Activated CD4-positive, alpha-beta T cell treated with anti-CD3 and anti-CD28 coated beads, Interleukin-2, amount 10 ng/mL, durations not matched to agents 7 days and 5 days (primary cell): ENCODE measurements at places on chromosomes 1 and 21.

DNA sequence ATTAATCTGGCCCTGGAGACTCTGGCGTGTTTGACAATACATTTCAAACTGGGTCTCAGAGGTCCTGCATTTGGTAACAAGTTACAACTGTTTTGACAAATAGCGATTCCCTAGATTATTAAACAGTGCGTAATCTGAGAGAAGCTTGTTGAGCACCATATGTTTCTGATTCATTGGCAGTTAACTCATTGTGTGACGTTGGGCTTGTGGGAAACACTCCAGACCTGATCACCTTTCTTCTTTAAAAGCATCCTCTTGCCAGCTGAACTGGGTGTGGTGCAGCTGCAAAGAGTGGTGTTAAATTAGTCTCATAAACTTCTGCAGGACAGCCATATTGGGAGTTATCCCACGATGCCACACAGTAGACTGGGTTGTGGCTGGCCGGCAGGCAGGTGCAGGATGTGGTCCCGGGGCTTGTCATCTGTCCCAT, 82.7 kb downstream of the CDC7 start:
- DNase-seq: no peak

DNA sequence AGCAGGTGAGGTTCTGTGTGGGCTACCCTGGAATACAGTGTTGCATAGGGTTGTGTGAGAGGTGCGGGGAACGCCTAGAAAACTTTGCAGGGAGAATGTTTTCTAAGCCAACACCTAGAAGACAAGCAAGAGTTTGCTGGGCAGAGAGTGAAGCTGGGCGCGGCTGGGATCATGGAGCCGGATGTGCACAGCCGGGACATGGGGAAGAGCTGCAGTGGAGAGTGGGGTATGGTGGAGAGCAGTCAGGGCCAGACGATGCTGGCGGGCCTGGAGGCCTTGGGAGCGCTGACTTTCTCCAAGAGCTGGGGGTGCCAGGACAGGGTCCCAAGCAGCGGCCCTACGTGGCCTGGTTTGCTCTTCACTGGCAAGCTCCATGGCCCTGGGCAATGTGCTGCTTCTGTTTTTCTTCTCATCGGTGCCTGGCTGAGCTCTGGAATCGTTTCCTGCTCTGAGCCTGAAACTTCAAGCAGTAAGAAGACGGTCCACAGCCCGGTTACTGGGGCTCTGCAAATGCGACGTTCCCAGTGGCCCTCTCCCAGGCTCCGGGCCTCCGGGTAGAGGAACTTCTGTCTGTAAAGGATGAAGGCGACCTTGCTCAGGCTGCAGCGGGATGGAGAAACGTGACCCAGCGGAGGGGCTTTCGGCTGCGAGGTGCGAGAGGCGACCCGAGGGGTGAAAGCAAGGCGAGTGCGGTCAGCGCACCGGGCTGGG, 51.9 kb upstream of the CD34 start:
- peak; percentile 17 for DNase-seq

DNA sequence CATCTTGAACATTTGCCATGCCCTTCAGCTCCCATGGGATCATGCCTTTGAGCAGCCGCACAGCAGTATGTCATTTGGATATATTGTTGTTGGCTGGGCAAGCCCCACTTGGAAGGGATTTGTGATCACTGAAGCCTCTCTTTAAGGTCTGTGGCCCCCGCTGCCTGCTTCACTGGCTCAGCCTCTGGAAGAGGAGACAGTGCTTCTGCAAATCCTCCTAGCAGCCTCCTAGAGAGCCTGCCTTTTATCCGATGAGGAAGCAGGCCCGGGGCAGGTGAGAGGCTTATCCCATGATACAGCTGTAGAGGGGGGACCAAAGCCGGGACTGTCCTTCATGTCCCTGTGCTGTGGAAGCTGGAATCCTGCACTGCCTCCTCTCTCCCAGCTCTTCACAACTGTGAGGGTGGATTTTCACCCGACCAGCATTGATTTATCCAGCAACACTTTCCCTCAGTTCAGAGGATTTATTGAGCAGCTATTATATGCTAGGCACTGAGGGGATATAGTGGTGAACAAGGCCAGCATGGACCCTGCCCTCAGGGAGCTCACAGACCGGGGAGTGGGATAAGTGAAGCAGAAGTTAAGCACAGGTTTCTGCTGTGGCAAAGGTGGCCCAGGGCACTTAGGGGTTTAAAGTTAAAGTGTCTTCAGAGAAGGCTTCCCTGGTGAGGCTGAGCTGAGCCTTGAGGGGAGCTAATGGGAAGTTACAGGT, 3.9 kb downstream of the TMEM61 start:
- no peak for DNase-seq

DNA sequence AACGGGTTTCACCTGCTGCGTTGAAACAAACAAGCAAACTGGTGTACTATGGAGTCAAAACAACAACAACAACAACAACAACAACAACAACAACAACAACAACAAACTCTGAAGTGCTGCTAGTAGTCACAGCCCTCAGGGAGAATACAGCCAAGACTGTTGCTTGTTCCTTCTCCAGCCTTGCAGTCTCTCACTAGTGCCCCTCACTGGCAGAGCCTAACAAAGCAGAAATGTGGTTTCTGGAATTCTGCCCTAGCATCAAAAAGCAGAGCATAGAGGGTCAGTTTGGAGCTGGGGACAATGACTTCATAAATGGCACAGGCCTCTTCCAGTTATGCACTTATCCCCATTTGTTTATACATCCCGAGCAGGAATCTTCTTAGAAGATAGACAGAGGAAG, 187.4 kb downstream of the KCNK2 start:
- no peak for DNase-seq

DNA sequence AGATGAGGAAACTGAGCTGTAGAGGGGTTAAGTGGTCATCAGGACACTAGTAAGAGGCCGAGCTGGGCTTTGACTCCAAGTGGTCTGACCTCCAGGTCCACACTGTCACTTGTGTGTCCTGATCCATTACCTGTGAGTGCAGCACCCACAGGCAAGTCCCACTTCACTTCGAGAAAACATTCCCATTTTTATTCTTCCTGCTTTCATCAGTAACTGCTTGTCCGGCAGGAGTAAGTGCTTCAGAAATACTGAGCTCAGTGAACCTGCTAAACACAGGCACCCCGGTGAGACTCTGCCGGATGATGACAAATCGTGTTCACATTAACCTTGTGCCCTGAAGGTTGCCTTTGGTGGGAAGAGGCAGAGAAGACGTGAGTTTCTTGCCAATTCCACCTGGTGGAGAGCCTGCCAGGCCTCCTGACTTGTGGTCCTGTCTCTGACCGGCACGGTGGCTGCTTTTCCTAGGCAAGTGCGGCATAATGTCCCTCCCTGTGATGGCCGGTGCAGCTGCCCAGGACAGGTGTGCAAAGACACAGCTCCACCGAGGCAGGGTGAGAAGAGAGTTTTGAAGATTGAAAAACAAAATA, 29.4 kb downstream of the ZBTB18 start:
- no peak for DNase-seq

GRCh38 chr1:99681583-99681982, 35.7 kb downstream of the PALMD start:
- no peak for DNase-seq

DNA sequence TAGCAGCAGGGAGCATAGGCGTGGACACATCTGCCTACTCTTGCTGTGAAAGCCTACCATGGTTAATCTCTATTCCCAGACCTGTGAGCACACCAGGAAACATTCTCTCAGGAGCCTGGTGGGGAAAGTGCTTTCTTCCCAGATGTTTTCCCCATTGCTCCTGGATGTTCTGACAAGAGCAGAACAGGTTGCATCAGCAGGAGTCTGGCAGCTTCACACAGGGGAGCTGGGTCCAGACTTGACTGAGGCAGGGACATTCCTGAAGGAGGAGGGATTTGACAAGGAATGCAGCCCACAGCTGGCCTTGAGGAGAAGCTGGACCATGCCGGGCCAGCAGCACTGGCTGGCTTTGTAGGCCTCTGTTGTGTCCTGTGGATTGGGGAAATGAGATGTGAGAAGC, 21.0 kb upstream of the ARTN start:
- DNase-seq: no peak

DNA sequence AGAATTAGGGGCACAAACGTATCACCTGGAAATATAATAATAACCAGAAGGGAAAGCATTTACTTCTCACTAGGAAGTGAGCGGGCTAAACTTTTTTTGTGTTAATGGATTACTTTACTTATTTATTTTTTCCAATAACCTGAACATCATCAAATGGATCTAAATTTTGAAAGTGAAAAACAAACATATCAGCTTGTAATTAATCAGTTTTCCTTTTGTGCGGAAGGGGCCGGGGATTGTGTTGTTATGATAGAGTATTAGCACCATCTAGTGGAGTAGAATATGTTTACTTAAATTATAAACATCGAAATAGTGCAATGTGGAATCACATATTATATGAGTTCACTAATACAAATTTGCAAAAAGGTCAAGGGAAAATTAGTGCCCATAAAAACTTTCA, 9.0 kb downstream of the CFH start:
- DNase-seq: no peak

DNA sequence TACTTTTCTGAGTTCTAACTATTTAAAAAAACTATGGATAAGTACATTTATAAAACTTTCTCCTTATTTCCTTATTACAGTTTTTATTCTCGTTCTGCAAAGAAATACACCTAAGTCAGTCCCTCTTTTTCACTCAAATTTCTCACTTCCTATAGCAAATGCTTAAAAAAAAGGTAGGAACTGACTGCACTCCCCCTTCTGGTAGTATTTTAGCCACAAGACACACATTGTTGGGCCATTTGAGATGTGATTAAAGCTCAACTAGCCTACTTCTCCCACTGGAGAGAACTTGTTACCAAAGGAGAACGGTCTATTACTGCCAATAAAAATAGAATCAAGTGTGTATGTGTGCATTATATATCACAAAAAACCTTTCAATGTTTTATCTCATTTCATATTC, 521.9 kb upstream of the PRMT6 start:
- no peak for DNase-seq

DNA sequence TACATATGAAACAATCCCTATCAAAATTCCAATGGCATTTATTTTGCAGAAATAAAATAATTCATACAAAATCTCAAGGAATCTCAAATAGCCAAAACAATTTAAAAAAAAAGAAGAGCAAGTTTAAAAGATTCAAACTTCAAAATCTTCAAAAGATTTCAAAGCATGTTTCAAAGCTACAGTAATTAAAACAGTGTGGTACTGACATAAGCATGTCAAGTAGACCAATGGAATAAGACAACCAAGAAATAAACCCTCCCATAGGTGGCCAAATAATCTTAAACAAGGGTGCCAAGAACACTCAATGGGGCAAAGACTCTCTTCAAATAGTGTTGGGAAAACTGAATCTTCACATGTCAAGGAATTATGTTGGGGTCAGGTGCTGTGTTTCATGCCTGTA, 28.0 kb upstream of the UCK2 start:
- no peak for DNase-seq

- no peak for DNase-seq
Measured at GRCh38 chr1:93649231-93649630, 32.4 kb downstream of the BCAR3 start.

- DNase-seq: no peak
Measured at GRCh38 chr1:23594927-23595353, 35.6 kb upstream of the ID3 start.

DNA sequence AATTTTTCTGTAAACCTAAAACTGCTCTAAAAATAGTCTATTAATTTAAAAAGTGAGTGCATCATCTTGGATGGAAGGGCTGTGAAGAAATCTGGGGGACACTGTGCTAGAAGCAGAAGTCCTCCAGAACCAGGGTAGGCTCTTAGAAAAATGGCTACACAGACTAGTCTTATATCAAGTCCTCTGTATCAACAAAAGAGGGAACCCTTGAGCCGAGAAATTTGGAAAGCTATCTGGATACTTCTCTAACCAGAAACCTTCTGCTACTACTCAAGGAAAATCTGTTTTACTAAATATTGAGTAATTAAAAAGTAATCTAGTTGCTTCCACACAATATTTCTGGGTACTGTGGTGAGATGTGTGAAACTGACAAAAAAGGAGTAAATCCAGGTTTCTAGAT, 92.1 kb downstream of the WDR3 start:
- DNase-seq: no peak

DNA sequence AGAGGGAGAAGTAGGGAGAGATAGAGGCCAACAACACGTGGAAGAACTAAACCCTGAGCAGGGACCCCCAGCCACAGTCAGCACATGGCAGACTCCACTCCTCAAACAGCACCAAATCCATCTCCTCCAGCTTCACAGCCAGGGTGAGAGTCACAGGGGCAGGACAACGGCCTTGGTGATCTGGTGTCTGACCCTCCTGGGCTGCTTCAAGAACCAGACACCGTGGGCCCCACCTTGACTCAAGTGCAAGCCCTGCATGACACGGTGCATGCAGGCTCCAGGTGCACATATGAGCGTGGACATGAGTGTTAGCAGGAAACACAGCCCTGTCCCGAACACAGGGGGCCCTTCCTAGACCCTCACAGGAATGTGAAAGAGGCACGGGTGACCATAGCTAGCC, 21.9 kb downstream of the S100A7 start:
- DNase-seq: no peak

DNA sequence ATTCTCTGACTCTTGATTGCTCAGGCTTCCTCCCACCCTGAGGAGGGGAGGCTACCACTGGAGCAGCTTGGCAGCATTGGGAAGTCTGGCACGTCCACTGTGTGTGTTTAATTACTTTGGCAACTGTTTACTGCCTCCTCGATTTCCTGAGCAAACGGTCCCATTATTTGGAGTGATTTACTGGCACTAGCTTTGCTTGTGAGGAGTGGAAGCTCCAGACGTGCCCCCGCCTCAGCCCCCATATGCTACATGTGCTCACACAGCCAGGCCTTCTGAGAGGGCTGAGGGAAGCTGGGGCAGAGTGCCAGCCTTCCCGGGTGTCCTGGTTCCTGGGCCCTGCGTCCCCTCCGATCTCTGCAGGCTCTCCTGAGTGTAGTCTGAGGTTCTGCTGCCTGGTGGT, 306.2 kb downstream of the PTPRU start:
- no peak for DNase-seq

DNA sequence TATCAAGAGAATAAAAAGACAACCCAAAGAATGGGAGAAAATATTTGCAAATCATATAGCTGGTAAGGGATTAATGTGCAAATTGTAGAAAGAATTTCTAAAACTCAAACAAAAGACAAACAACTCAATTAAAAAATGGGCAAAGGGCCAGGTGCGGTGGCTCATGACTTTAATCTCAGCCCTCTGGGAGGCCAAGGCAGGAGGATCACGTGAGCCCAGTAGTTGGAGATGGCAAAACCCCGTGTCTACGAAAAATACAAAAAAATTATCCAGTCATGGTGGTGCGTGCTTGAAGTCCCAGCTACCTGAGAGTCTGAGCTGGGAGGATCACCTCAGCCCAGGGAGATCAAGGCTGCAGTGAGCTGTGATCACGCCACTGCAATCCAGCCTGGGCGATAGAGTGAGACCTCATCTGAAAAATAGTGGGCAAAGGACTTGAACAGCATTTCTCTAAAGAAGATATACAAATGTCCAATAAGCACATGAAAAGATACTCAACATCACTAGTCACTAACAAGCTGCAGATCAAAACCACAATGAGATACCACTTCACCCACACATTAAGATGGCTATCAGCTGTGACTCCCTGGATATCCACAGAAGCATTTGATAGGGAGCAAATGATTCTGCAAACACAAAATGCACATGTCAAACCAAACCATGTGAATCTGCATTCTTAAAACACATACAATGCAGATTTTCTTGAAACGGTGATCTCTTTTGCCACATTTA, 20.9 kb downstream of the SLC30A1 start:
- no peak for DNase-seq
